ENCODE measurements at places on chromosomes 3 and 15.

DNA sequence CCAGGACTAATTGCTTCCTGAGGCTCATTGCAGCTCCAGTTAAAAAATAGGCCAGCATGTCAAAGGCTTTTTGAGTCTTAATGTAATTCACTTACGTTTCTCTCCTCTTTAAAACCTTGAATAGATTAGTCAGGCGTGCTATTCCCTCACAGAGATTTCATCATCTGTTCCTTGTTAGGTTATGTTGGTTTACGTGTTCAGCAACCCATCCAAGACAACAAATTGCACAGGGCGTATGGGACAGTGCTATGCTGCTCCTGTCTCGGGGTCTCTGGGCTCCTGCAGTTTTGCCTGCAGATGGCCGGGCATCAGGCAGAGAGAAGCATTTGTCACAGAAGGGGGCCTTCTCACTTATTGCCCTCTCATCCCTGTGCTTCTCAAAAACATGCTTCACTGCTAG is 117.1 kb downstream of the CHDH start:
- no peak for DNase-seq

DNA sequence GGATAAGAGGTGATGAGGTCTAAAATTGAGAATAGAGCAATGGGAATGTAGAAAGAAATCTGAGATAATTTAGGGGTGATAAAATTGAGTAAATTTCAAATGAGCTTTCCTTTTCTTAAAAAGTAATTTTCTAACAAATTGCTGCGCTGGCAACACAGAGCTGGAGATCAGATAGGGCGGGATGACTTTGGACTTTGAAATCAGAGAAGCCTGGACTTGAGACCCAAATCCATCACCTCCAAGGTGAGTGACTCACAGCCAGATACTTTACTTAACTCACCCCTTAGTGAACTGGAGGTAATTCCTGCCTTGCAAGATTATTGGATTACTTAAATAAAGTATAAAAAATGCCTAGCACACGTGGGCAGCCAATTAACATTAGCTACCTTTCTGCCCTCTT is 80.8 kb downstream of the P2RY1 start:
- DNase-seq: no peak

- no peak for DNase-seq
Measured at GRCh38 chr3:175651716-175652115, 792.6 kb downstream of the NAALADL2 start.

GRCh38 chr15:40940296-40940801 is 11.2 kb downstream of the DLL4 start:
- no peak for DNase-seq

GRCh38 chr3:196537319-196537984 is 22.3 kb upstream of the SMCO1 start:
- peak; percentile 64 for DNase-seq

- no peak for DNase-seq
Measured at GRCh38 chr3:58119186-58119585, 91.6 kb downstream of the DNASE1L3 start.

Measured in CD4-positive, alpha-beta T cell treated with Interleukin-21 for 1 hour (primary cell).